Activated CD4-positive, alpha-beta T cell treated with anti-CD3 and anti-CD28 coated beads, Interleukin-2, amount 50 U/mL, for 48 hours (primary cell): ENCODE measurements at places on chromosomes 12 and 14.

GRCh38 chr14:60381909-60382308 is 104.0 kb downstream of the C14orf39 start:
- DNase-seq = no peak

GRCh38 chr14:89674936-89675335 is 257.9 kb upstream of the FOXN3 start:
- DNase-seq = no peak

DNA sequence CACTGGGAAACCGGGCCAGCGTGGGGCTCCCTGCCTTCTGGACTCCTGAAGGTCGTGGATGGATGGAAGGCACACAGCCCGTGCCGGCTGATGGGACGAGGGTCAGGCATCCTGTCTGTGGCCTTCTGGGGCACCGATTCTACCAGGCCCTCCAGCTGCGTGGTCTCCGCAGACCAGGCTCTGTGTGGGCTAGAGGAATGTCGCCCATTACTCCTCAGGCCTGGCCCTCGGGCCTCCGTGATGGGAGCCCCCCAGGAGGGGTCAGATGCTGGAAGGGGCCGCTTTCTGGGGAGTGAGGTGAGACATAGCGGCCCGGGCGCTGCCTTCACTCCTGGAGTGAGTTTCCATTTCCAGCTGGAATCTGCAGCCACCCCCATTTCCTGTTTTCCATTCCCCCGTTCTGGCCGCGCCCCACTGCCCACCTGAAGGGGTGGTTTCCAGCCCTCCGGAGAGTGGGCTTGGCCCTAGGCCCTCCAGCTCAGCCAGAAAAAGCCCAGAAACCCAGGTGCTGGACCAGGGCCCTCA is 26.9 kb downstream of the HIP1R start:
- DNase-seq = no peak

GRCh38 chr14:99476864-99477263 is 3.8 kb downstream of the SETD3 start:
- DNase-seq = no peak

DNA sequence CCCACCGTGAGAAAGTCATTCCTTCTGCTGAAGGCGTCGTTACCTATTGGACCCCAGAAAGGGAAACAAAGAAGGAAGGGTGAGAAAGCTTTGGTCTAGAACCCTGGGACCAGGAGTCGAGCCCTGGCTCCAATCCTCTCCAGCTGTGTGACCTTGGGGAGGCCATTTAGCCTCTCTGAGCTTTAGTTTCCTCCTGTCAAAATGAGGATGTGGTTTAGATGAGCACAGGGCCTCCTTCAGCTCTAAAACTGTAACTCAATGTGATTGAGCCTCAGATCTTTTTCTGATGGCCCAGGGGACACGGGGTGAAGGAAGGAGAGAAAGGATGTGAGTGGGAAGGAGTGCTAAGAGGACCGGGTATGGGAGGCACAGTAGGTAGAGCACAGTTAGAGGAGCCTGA is 7.7 kb downstream of the JDP2 start:
- no peak for DNase-seq

DNA sequence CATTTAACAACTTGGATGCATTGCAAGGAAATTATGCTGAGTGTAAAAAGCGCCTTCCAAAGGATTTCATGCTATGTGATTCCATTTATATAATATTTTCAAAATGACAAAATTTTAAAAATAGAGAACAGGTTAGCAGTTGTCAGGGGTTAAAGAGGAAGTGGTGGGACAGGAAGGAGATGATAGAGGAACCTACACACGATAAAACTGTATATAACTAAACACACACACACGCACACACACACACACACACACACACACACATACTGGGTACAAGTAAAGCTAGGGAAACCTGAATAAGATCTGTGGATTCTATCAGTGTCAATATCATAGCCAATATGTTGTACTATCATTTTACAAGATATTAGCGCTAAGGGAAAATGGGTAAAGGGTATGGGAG is 17.2 kb downstream of the TTC9 start:
- DNase-seq = no peak

DNA sequence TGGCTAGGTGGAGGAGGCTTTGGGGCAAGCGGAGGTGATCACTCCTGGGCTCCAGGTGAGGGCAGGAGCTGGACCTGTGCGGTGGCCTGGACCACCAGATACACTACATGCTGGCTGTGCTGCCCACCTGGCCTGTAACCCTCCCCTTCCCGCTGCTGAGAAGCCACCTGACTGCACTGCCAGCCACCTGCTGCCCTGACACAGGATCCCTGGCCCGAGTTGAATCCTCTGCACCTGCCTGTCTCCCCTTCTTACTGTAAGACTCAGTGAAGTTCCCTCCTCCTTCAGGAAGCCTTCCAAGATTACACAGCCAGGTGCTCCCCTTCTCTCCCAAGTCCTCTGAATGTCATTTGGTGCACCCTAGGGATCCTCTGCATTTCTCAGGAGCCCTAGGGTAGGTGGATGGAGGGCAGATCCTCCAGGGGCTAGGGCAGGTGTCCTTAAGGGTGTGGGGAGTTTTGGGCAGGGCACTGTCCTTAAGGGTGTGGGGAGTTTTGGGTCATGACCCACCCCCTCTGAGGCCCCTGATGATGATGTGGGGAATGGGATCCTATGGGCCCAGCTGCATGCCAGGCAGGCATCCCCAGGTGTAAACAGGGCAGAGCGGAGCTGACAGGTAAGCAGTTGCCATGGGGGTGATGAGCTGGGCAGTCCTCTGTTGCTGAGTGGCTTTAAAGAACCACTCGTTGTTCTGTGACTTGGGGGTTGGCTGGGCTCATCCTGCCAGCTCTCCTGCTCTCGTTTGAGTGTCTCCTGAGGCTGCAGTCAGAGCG is 6.7 kb upstream of the MTA1 start:
- DNase-seq = no peak

GRCh38 chr12:123062681-123063486 is 82.4 kb downstream of the ARL6IP4 start:
- no peak for DNase-seq

DNA sequence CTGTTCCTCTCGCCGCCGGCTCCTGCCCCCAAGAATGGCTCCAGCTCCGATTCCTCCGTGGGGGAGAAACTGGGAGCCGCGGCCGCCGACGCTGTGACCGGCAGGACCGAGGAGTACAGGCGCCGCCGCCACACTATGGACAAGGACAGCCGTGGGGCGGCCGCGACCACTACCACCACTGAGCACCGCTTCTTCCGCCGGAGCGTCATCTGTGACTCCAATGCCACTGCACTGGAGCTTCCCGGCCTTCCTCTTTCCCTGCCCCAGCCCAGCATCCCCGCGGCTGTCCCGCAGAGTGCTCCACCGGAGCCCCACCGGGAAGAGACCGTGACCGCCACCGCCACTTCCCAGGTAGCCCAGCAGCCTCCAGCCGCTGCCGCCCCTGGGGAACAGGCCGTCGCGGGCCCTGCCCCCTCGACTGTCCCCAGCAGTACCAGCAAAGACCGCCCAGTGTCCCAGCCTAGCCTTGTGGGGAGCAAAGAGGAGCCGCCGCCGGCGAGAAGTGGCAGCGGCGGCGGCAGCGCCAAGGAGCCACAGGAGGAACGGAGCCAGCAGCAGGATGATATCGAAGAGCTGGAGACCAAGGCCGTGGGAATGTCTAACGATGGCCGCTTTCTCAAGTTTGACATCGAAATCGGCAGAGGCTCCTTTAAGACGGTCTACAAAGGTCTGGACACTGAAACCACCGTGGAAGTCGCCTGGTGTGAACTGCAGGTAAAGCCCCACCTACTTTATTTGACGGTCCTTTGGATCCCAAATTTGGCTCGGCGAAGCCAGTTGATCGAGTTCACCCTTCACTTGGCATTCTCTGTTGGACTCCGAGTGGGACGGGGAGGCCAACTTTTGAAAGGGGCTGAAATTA is 1.5 kb downstream of the WNK1 start:
- DNase-seq = peak; percentile 63

GRCh38 chr12:61037792-61038191 is 1222.4 kb upstream of the USP15 start:
- DNase-seq = no peak

DNA sequence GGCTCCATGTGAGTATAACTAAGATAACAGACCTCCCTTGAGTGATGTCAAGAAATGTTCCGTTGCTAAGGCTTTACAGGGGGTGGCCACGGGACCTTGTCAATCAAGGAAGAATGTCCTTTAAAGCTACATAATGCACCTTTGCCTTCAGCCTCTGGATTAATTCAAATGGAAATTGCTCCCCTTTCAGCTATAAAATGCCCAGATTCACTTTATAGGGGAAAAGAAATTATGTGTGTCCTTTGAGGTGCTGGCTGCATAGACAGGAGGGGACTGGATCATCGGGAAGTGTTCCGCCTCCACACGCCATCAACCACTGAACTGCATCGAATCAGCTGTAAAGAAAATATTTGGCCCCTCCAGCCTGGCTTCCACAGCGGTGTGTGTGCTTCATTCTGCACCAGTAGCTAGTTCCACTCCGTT is 415.4 kb downstream of the DPF3 start:
- no peak for DNase-seq

GRCh38 chr14:93200553-93200952 is 6.3 kb downstream of the GON7 start:
- DNase-seq = no peak

DNA sequence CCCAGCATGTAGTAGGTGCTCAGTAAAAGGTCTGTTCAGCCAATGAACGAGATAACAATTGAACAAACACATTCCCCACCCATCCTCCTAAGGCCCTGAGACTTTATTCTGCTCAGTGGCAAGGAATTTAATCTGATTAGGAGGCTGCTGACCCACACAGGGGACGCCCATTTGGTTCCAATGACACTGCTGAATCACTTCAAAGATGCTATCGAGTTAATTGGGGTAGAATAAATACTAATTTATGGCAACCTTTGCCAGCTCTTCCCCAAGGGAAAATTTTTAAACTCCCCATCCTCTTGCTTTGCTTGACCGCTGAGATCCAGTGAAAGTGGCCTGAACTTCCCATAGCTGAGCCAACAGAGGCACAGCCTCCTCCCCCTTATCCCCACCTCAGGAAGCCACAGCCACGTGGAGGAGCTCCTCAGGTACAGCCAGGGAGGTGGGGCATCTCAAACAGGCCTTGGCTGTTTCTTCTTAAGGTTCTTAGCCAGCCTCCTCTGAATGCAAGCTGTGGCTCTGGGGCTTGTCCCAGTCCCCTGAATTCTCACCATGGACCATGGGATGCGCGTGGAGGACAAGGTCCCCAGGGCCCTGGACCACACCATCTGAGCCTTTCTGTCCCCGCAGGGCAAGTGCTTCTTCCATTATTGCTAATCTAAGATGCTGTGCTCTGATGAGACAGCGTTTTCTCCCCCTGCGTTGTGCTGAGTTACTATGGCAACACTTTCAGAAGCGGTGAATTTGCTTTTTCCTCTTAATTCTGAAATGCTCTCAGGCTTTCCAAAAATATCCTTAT is 26.7 kb downstream of the C14orf132 start:
- DNase-seq = no peak

- no peak for DNase-seq
Observed at GRCh38 chr14:94918896-94919295, 149.0 kb upstream of the GSC start.

DNA sequence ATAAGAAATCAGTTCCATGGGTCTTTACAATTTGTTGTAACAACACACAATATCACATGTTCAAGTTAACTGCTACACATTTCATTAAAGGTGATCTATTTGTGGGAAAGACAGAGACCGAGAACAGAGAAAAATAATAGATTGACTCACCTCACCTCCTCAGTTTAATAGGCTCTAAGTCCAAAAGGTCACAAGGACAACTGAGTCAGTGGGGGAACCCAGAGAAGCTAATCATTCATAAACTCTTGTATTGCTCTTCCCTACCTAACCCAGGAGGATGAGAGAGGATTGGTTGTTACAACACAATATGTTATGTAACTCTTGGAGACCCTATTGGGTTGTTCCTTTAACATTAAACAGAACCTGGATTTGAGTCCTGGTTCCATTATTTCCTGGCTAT is 72.2 kb upstream of the CRY1 start:
- no peak for DNase-seq

GRCh38 chr12:49471557-49471956 is 67.3 kb upstream of the KCNH3 start:
- no peak for DNase-seq

DNA sequence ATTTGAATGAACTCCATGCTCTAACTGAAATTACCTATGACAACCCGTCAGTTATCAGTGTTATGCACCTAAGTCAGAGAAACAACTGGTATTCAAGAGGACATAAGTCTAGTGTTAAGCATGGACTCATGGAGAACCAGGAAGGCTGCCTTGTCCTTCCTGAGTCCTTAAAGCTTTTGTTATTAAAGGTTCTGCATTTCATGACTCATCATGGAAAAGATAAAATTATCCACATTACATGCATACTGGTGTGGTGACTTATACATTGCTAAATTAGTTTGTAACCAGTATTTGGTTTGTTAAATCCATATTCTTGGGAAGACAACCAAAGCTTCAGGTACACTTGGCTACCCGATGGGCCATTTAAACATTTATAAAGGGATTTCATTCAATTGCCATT is 6.5 kb upstream of the OR4E1 start:
- DNase-seq = no peak

- DNase-seq = no peak
Observed at GRCh38 chr12:53330671-53331070, 5.5 kb downstream of the SP7 start.

GRCh38 chr12:131920902-131921840 is 7.9 kb upstream of the PUS1 start:
- DNase-seq = no peak

GRCh38 chr12:11764837-11765236 is 115.4 kb downstream of the ETV6 start:
- no peak for DNase-seq

DNA sequence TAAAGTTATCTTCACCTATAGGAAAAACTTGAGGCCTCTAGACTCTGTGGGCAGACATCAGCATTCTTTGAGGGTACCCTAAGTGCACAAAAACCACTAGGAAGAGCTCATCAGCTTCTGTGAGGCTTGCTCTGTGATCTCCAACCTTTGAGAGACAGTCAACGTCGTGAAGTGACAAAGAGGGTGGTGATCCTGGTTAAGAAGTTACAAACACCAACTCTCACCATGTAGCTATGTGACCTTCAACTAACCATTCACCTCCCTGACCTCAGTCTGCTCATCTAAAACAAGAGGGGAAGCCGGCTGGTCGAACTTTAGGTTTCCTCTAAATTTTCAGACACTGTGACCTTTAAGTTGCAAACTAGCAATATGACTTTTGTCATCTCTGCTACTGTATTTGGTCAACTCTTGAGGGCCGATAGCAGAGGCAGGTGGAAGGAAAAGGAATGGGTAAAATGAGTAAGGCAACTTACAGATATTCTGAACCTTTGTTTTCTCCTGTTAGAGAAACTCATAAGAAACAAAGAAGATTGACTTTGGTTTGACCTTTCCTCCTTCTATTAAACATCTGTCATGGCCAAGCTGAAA is 103.2 kb upstream of the PARP11 start:
- no peak for DNase-seq

DNA sequence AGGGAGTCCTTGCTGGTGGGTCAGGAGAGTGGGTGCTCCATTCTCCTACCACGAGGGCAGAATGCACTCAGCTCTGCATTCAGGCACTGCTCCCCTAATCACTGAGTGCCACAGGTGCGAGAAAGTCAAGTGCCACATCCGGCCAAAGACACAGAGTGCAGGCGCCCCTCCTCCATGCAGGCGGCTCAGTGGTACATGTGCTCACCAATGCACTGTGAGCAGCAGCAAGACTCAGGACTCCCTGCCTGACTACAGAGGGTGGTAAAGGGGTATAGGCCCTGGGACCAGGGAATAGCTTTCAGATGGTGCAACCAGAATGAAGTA is 32.9 kb downstream of the ZFYVE21 start:
- DNase-seq = peak; percentile 37

- DNase-seq = peak; percentile 43
Observed at GRCh38 chr12:51721282-51721940, 127.1 kb downstream of the FIGNL2 start.
